ENCODE measurements at places on chromosomes 16 and 17. TPM values are rescaled to one million over a fixed set of nuclear protein-coding genes. Genes with fewer than 3 reads are reported as not detected.

GRCh38 chr17:50129728-50130558, at the start of gene SAMD14:
TSS of gene SAMD14 (minus strand) at chr17:50130160. CDS start at chr17:50124959, 5,201 bp downstream.
- H3K4me1 ChIP-seq, result peaks cover 28% of the 10 kb centered on the region
- DNase-seq, result peak; percentile 85
- peak within 1 kb of the TSS; percentile 81 for H3K4me3 ChIP-seq
- H3K36me3 ChIP-seq, result peaks cover 30% of the 10 kb centered on the region
- peaks cover 31% of the 10 kb centered on the region for H3K27me3 ChIP-seq

DNA sequence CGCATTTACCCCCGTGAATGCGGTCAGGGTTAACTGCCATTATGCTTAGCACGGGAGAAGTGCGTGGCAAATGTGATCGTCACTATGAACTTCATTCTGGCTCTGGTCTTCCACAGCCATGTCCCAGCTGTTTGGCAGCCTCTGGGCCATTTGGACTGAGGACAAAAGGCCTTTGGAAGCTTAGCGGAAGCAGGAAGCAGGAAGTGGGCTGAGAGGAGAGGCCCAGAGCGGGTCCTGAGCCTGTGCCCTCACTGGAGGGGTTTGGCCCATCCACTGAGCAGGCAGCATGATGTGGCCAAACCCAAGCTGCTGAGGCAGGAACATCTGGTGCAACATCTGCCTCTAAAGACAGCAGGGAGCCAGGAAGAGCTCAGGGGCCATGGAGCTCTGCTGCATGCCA, 345.9 kb downstream of the C16orf95 start:
- H3K4me3 ChIP-seq, result no peak overlapping the region
- DNase-seq, result no peak
- no peaks in the 10 kb centered on the region for H3K27me3 ChIP-seq
- no peak overlapping the region for H3K27ac ChIP-seq
- no peaks in the 10 kb centered on the region for H3K36me3 ChIP-seq

GRCh38 chr17:17851103-17852002, 14.6 kb upstream of the SREBF1 start:
- H3K36me3 ChIP-seq, result peaks cover 10% of the 10 kb centered on the region
- H3K4me3 ChIP-seq, result peak overlapping the region; percentile 26
- no peaks in the 10 kb centered on the region for H3K27me3 ChIP-seq
- H3K27ac ChIP-seq, result peak overlapping the region; percentile 97
- H3K4me1 ChIP-seq, result peaks cover 78% of the 10 kb centered on the region
- peak; percentile 58 for DNase-seq

The ZG16B gene
- 9.3 TPM for total RNA-seq

The CRISPLD2 gene
- total RNA-seq, result 0.19 TPM
